NK-92 treated with Interleukin-12 subunit alpha and Interleukin-12 subunit beta, amount 100 ng/mL, for 24 hours (cell line): ENCODE measurements at places on chromosomes 5 and 9.

DNA sequence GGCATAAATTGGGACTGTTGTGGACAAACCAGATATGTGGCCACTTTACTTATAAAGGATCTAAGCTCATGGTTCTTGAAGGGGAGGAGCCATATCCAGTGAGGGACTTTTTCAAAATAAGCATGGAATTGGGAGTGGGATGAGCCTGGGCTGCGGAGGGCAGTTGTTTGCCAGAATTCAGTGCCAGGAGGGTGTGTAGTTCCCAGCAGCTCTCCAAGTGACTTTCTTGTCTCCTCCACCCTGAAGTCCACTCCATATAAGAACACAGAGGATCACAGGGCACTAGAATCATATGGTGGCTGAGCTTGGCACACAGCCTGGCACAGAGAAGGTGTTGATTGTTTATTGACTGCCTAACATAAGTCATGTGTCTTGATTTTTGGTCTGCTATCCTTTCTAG lies 121.1 kb downstream of the CAVIN4 start:
- no peak for DNase-seq

- DNase-seq = no peak
Measured at GRCh38 chr5:154058055-154059038, 19.6 kb downstream of the MFAP3 start.

- no peak for DNase-seq
Measured at GRCh38 chr5:81530919-81531318, 137.0 kb upstream of the ACOT12 start.

- DNase-seq = no peak
Measured at GRCh38 chr5:24923400-24923799, 278.6 kb upstream of the CDH10 start.

DNA sequence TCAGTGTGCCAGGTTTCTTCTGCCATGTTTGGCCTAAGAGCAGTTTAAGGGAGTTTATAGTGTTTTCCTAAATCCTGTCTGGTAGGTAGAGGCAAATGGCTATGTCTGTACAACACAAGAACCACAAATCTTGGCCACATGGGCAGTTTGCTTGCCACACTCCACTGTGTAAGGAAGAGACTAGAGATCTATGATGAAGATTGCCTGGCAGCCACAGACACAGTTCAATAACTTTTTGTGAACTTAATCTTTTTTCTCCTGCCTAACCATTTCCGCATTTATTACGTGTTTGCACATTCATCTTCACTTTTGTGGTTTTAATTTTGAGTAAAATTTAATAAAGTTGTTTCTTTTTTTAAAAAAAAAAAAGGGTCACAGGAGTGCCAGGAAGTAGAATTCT lies 5.8 kb downstream of the MFAP3 start:
- DNase-seq = no peak

GRCh38 chr5:53350991-53351770 lies 129.2 kb upstream of the FST start:
- DNase-seq = no peak

DNA sequence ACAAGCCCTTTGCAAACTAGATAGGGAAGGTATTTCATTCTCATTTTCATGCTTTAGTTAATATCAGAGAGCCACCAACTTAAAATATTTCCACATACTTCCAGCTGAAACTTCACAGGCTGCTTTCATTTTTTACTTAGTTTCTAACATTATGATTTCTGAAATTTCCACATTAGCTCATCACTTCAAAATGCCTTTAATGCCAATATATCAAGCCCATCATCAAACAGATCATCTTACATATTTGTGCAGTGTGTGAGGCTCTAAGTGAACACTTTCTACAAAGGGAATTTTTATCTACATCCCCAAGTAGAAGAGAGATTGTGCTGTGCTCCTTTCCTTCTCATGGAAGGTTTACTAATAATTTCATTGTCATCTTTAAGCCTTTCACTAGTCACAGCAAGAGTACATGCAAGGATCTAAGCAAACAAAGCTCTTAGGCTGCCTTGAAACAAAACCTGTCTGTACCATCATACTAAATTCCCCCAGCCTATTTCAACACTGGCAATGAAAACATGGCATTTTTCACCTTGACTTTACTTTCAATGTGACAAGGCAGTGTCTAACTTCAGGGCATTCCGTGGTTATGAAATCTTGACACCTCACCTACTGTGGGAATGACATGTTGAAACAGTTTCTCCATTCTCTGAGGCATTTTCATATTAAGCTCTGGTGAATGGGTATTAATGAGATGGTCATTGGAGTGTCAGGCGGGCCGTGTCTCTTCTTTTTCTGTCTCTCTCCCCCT lies 45.4 kb downstream of the PPP2R2B start:
- no peak for DNase-seq

DNA sequence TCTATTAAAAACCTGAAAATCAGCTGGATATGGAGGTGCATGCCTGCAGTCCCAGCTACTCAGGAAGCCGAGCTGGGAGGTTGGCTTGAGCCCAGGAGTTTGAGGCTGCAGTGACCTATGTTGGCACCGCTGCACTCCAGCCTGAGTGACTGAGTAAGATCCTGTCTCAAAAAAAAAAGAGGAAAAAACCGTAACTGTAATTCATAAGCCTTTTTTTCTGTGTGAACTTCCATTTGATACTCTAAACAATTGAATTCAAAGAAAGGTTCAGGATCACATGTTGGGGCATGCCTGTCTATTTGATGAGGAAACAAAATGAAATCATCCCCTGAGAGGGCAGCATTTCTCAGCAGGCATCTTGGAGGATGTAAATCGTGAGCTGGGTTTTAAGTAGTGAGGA lies 38.8 kb downstream of the ITGA2 start:
- no peak for DNase-seq

- no peak for DNase-seq
Measured at GRCh38 chr9:32251539-32251938, 132.9 kb upstream of the ACO1 start.

DNA sequence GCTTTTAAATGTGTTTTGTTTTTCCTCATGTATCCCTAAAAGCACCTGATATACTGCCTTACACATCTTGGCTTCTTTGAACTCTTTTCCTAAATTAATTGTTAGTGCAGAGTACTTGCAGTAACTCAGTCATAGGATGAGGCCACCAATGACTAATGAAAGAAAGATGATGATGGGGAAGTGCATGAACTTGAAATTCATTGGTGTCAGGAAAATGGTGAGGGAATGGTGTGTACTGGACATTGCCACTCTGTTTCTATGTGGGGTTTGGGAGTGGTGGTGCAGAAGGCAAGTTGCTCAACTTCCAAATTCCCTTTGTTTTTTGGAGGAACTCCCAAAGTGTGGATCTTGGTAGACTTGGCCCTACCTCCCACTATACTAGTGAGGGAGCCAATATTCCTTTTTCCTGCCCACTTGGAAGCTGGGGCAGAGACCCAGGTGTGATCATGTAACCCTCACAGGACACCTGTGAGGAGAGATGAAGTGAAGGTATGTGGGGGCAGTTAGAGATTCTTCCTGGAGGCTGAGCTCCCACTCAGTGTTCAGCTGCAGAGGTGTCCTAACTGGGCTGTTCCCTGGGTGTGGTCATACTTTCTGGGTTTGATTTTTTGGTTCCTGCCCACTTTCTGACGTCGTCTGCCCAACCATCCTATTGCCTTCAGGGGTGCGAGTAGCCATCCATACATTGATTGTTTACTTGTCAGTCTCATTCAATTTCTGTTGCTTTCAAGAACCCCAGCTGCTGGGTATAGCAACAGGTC lies 298.5 kb downstream of the MAST4 start:
- no peak for DNase-seq

DNA sequence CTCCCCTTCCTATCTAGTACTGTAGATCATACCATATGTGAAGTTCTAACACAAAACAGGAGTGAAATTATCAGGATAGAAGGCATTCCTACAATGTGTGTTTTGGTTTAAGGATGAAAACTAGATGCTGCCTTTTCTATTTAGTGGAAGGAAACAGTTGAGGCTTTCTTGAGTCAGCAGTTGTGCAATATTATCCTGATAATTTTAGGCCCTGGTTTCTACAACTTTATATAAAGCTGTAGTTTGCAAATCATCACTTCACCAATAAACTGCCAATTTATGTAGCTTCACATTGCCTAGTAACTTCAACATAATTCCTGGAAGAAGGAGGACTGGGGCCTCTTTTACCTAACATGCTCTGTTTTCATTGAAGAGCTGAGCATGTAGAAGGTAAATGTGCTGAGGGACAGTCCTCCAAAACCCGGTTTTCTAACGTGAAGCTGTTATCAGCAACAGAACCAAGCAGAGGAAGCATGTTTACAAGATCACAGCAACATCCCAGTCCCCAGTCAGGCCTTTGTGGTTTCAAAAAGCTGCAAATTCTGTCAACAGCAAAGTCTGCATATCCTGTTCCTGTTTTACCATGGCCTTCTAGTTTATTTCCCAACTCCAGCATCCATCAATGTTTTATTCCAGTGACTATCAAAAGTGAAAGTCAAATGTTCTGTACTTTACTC lies 513.4 kb upstream of the MEF2C start:
- no peak for DNase-seq

DNA sequence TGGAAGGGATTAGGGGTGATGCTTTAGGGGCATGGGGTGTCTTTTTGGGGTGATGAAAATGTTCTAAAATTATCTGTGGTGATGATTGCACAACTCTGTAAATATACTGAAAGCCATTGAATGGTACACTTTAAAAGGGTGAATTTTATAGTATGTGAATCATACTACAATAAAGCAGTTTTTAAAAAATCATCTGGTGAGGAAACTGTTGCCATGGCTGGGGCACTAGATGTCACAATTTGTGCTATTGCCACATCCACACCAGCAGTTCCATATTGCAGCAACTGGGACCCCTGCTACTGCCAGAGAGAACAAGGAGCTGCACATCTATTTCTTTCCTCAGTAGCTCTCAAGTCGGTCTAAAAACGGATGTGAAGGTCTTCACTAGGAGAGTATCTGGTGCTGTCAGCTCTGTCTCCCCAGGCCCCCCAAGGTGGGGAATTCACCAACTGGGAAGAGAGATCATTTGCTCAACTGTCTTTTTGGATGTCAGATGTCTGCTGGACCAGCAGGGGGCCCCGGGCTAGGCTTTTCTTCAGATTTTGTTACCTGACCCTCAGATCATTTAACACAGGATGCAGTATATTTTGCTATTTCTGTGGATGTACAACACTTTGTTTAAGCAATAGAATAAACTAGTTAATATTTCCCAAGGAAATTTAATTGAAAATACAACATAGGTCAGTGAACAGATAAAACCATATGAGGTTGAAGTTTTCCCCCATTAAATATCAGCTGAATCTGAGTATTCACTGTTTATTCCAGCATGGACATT lies 13.2 kb downstream of the CMYA5 start:
- peak; percentile 69 for DNase-seq

DNA sequence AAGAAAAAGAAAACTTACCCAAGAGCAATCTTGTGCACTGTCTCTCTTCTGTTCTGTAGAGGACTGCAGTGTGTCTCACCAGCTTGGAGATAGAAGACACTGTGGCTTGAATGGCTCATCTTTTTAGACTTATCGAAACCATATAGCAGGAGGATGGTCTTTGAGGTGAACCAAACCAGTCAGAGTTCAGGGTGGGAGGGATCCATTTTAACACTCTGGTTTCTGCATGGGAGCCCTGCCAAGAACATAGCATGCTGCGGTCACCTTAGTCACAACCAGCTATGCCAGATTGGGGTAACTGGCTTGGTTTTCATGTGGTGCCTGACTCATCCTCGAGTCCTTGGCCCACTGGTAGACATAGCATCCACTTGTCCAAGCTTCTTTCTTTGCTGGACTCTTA lies 135.1 kb downstream of the PAPPA start:
- DNase-seq = peak; percentile 13

- no peak for DNase-seq
Measured at GRCh38 chr9:99633265-99633664, 188.4 kb upstream of the NR4A3 start.

DNA sequence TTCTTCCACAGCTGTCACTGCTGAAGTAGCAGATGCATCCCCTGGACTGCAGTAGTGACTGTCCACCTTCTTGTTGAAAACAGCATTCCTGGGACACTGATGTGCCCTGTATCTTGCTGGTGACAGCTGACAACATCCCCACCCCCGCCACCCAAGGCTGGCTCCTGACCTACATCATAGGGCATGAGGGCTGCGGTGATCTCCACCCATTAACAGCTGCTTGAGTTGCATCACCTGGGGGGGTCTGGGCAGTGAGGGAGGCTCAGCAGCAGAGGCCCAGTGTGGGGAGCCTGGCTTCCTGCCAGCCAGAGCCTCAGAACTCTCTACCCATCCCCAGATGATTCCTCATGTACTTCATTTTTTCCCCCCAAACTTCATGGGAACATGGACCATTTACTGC lies 4.1 kb downstream of the PRUNE2 start:
- DNase-seq = peak; percentile 37

DNA sequence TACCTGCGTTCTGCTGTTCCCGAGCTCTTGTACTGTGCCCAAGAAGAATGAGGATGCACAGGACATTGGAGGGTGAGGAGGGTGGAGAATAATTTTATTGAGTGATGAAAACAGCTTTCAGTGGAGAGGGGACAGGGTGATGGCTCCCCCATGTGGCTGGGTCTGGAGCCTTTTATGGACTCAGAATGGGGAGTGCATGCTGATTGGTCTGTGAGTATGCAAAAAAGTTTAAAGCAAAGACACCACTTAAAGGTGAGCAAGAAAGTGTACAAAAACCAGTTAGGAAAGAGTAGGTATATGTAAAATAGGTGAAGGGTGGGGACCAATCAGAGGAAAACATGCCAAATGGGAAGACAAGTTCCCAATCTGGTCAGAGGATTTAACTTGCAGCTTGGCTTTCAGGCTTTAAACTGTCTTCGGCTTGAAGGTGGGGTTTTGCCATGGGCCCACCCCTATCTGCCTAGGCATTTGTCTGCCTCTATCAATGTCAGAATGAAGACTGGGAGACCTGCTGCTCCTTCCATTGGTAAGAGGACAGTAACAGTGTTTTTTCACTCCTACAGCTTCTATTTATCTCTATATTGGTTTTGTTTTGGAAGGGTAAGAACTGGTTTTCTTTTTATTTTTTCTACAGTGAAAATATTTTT lies 118.0 kb upstream of the RAI14 start:
- DNase-seq = peak; percentile 2

- DNase-seq = no peak
Measured at GRCh38 chr5:3595006-3595961, at the start of gene IRX1. Gene IRX1, plus strand, starts transcription at chr5:3595832. Its CDS starts 274 bp downstream, at chr5:3596106.

GRCh38 chr5:155049569-155050383 lies 36.2 kb downstream of the KIF4B start:
- DNase-seq = no peak

- DNase-seq = no peak
Measured at GRCh38 chr5:55437859-55438206, 96.9 kb downstream of the PLPP1 start.

DNA sequence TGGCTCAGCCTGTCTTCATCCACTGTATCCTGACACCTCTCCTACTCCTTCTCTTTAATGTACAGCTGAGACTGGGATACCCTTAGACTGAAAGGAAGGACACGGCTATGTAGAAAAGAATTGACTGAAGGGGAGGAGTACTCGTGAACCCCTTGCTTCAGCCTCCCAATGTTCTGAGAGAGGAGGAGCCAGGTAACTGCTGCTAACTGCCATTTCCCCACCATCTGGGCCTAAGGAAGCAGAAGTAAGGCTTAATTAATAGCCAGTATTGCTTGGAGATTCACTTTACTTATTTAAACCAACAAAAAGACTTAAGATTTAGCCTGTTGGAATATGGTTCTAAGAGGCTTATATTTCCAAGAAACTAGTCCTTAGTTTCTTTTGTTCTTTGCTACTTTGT lies 18.8 kb upstream of the RGS3 start:
- no peak for DNase-seq

- DNase-seq = no peak
Measured at GRCh38 chr5:141514330-141515133, 25.7 kb downstream of the PCDHGC5 start.

- peak; percentile 52 for DNase-seq
Measured at GRCh38 chr5:133868946-133869518, 99.4 kb downstream of the C5orf15 start.

- no peak for DNase-seq
Measured at GRCh38 chr9:93235300-93235960, 51.5 kb downstream of the WNK2 start.
